ENCODE measurements at places on chromosomes 6 and 20.

GRCh38 chr20:20237093-20237959 lies 130.6 kb upstream of the INSM1 start:
- no peak for DNase-seq

DNA sequence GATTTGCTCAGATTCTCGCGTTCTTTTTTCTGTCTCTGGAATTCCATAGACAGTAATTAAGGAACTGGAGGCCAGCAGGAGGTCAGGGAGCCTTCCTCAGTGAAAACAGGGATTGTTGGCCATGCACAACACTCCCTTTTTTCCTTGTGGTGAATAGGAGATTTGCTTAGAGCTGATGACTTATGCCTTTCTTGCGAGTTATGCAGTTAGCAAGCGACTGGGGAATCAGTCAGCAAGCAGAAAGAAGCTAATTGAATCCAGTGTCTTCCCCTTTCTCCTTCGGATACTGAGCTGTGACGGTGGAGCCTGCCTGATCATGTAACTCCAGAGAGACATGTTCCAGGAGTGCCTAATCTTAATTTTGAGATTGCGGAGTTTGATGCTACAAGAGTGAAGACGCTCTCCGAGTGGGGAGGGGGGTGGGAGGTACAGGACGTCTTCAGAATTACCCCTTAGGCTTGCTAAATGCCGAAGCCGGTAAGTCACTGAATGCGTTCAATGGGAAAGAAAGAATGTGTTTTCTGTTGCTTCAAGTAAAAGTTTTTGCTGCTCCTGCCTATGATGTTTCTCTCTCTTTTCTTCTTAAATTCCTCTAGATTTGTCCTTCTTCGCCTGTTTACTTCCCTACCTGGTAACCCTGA lies 165.9 kb downstream of the SASH1 start:
- DNase-seq = no peak

DNA sequence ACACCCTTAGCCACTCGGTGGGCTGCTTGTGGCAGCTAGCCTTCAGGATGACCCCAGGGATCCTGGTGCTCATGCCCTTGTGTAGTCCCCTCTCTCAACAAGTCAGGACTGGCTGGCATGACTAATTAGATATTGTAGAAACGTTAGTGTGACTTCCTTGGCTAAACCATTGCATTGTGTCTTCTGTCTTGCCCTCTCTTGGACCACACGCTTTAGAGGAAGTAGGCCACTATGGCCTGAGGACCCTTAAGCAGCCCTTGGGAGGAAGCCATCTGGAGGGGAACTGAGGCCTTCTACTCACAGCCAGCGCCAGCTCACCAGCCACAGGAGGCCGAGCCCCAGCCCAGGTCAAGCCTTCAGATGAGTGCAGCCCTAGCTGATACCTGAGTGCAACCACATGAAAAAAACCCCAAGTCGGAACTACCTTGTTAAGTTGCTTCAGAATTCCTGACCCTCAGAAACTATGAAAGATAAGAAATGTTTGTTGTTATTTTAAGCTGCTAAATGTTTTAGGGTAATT lies 10.1 kb downstream of the ANGPT4 start:
- no peak for DNase-seq

DNA sequence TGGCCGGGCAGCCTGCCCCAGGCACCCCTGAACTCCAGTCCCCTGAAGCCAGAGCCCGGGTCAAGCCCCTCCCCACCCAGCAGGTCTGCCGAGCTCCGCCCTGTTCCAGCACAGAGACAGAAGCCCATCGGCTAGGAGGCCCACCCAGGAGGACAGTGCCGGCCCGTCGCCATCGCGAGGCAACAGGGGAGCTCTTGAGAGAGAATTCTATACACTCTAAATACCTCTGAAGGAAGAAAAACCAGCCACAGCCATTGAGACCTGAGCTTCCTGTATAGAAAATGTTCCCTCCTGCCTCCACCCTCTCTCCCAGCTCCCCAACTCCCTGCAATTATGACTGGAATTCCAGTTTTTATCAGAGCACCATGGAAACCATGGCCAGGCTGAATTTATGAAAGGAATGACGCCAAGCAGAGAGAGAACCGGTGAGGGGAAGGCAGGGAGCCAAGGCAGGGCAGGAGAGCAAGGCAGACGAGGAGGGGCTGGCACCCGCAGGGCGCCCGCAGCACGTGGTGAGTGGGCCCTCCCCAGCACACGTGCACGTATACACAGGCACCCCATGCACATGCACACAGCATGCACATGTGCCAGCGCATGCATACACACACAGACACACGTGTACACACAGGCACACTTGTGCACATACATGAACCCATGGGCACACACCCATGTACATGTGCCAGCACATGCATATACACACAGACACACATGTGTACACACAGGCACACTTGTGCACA lies 27.6 kb upstream of the MRGBP start:
- no peak for DNase-seq

DNA sequence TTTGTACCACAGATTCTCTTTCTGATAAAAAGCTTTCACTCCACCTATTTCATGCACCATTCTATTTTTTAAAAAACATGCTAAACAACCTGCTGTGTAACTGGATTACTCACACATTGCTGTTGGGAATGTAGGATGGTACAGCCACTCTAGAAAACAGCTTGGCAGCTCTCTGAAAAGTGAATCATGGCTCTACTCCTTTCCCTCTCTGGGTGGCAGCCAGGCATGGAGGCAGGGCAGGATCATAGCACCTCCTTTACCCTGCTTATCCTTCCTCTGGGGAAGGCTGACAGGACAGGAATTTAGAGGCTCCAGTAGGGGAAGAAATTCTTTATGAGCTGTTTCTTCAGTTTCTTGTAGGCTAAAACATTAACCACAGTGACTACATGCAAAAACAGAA lies 6.7 kb upstream of the VNN2 start:
- no peak for DNase-seq

- DNase-seq = no peak
These were observed 298.5 kb upstream of the JAG1 start for GRCh38 chr20:10972219-10972860.

- DNase-seq = no peak
These were observed 86.0 kb upstream of the SLC2A12 start for GRCh38 chr6:134138226-134138975.

- DNase-seq = no peak
These were observed 19.1 kb downstream of the FHL5 start for GRCh38 chr6:96582021-96582420.

DNA sequence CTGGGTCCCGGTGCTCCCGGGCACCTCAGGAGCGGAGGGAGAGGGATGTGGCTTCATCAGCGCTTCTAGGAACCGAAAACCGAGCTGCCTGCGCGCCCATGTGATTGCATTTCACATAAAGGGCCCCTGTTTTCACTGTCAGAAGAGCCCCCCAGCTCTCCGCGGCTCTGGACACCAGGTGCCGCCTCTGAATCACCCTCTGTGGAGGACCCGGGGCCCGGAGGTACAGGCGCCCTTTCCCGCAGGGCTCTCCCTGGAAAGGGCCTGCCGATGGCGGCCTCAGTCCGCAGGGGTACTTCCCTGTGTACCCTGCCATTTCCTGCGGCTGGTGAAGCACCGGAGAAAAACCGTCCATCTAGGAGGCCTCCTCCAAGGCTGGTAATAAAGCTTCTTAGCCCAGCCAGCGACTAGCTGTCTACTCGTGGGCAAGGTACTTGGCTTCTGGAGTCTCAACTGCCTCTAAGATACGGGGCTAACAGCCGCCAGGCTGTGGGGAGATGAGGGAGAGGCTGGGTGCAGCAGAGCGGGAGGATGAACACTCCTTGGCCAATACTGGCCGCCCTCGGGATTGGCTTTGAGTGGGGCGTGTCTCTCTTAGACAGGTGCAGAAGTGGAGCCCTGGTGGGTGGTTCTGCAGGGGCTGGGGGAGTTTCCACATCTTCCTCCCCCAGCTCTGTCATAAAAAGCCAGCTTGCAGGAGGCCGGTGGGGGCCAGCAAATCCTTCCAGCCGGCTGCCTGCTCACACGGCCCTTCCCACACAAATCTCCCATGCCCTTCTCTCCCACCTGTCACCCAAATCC lies 1.6 kb downstream of the PPP1R16B start:
- no peak for DNase-seq

- no peak for DNase-seq
These were observed 6.1 kb downstream of the RPL10A start for GRCh38 chr6:35474131-35474941.

DNA sequence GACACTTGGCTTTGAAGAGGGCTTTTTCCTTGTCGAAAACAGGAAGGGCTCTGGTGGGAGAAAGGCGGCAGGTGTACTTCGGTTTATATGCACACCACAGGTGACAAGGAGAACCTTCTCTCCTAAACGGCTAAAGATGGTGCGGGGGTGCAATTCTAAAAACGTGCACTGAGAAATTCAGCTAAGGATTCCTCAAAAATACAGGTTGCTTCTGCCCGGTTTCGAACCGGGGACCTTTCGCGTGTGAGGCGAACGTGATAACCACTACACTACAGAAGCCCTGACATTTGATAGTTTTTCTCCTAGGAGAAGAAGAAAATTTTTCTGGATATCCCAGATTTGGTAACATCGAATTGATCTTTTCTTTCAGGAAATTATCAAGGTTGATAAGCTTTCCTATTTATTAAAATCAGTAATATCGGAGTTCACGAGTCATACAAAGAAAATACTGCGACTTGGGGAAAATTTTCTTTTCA lies 32.0 kb downstream of the POM121L2 start:
- peak; percentile 30 for DNase-seq

DNA sequence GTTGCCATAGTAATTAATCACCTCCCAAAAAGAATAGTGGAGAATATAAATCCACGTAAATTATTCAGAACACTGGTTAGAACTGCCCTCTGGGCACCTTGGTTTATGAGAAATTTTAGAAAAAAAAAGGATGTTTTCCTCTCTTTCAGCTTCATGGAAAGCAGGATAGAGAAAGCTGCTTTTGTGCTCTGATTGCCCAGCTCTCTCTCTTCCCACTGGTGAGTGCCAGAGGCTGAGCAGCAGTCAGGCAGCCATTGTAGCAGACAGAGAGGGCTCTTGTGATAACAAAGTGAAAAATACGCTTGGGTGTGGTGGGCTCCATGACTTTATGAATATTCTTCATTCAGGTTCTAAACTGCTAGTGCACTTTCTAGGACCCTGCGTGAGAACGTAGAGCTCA lies 26.4 kb downstream of the SLC35F1 start:
- DNase-seq = no peak

Data from stimulated activated CD8-positive, alpha-beta memory T cell treated with anti-CD3 and anti-CD28 coated beads, Interleukin-2, amount 100 ng/mL, for 48 hours (primary cell).